Gastroesophageal sphincter (tissue), 4 donors: ENCODE measurements at places on chromosomes 3 and 15. TPM values are rescaled to one million over a fixed set of nuclear protein-coding genes. Genes with fewer than 3 reads are reported as not detected.

GPR27 gene
- total RNA-seq: 1.9 TPM

C3orf20 gene
- total RNA-seq: not detected

STARD9 gene
- 27.1 TPM for total RNA-seq

RTP1 gene
- total RNA-seq: not detected

WNT5A gene
- 17.2 TPM for total RNA-seq

GRCh38 chr15:98288091-98288590 lies 327.6 kb downstream of the ARRDC4 start:
- no peak for ATAC-seq
- H3K27me3 ChIP-seq: peaks cover 89% of the 10 kb centered on the region
- peaks cover 6% of the 10 kb centered on the region for H3K4me1 ChIP-seq
- H3K36me3 ChIP-seq: no peaks in the 10 kb centered on the region

DNA sequence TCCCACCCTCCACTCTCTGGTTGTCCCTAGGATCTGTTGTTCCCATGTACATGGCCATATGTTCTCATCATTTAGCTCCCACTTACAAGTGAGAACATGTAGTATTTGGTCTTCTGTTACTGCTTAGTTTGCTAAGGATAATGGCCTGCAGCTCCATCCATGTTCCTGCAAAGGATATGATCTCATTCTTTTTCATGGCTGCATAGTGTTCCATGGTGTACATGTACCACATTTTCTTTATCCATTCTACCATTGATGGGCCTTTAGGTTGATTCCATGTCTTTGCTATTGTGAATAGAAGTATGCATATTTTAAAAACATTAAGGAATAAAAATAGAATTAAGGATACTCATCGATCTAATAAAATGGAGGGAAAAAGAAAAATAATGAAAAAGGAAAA lies 278.4 kb downstream of the MBNL1 start:
- H3K4me3 ChIP-seq: no peak overlapping the region
- H3K36me3 ChIP-seq: no peaks in the 10 kb centered on the region
- H3K4me1 ChIP-seq: no peaks in the 10 kb centered on the region
- ATAC-seq: no peak
- no peaks in the 10 kb centered on the region for H3K27me3 ChIP-seq
- no peak overlapping the region for H3K27ac ChIP-seq

DNA sequence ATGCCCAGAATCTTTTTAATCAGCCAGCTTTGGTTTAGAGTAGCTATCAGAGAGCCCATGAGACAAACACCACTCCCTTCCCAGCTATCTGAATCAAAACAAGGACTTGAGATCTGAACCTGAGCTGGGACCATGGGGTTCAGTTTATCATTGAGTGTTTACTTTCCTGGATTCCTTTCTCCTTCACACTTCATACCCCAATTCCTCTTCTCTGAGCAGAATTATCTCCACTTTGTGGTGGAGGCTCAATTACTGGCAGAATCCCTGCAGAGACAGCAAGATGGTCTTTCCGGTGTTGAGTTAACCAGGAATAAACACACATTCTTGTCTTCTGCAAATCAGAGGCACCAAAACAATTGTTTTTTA lies 102.4 kb downstream of the RPL22L1 start:
- H3K27ac ChIP-seq: no peak overlapping the region
- H3K27me3 ChIP-seq: peaks cover 11% of the 10 kb centered on the region
- no peaks in the 10 kb centered on the region for H3K36me3 ChIP-seq
- no peaks in the 10 kb centered on the region for H3K4me1 ChIP-seq

DNA sequence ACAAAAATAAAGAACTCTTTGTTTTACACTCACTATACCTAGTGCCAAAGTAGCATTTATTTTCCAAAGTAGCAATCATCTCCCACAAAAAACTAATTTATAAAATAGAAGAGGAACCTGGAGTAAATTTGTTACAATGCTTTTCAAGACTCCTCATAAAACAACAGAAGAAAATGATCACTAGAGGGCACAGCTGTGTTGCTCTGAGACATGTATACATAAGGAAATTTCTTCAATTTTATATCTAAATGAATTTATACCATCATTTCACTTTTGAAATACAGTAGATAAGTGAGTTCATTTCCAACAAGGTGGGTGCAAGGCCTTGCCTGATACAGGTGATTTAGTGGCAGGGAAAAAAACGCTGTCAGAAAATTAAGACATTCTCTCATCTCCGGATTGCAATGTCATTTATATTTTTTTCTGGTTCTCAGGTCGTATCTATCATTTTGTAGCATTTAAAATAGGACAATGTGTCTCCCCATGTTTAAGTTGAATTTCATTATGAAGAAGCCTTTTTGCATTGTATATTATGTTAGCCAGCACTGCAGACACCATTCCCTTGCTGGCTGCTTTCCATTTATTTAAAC lies 25.3 kb upstream of the ARHGEF26 start:
- H3K27ac ChIP-seq: no peak overlapping the region
- no peak overlapping the region for H3K4me3 ChIP-seq
- H3K4me1 ChIP-seq: peaks cover 17% of the 10 kb centered on the region
- no peak for ATAC-seq
- no peaks in the 10 kb centered on the region for H3K27me3 ChIP-seq

DNA sequence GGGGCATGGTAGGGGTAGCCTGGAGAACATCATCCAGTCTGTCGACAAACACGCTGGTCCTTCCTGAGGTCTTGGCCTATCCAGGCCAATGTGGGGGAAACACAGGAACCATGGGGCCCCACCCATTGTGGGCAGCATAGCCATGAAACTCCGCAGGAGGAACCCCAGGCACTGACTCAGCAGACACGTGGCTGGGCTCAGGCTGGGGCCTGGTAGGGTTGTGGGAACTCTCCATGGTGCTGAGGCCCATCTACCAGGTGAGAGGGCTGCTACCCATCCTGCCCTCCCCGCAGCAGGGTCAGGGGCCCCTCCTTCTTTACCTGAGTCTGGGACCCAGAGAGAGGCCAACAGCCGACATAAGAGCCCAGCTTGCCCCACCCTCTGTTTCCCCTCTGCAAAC lies 22.6 kb upstream of the CACNA2D2 start:
- no peak overlapping the region for H3K4me3 ChIP-seq
- H3K27ac ChIP-seq: no peak overlapping the region
- no peaks in the 10 kb centered on the region for H3K4me1 ChIP-seq
- ATAC-seq: no peak
- H3K36me3 ChIP-seq: no peaks in the 10 kb centered on the region

GRCh38 chr3:147387291-147387884 lies 19.0 kb downstream of the ZIC4 start:
- H3K27ac ChIP-seq: no peak overlapping the region
- ATAC-seq: no peak
- peaks cover 6% of the 10 kb centered on the region for H3K4me1 ChIP-seq
- H3K36me3 ChIP-seq: no peaks in the 10 kb centered on the region

- H3K4me3 ChIP-seq: no peak overlapping the region
- no peaks in the 10 kb centered on the region for H3K36me3 ChIP-seq
These were observed 405.9 kb upstream of the LMCD1 start for GRCh38 chr3:8095724-8096123.

DNA sequence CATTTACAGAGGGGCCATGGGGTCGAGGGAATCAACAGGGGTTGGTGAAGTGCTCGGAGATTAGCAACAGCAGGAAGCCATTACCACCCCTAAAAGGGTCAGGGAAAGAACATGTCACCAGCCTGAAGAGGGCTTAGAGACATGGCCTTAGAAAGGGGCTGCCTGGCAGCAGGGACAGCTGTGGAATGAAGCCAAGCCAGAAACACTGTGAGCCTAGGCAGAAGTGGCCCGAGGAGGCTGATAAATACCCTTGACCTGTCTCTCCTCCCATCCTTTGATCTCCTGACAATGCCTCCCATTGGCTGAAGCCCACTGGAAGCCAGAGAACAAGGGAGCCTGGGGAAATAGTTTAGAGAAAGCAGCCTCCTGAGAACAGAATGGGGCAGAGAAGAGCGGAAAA lies 31.4 kb downstream of the GPD1L start:
- no peaks in the 10 kb centered on the region for H3K27me3 ChIP-seq
- no peak overlapping the region for H3K27ac ChIP-seq
- H3K36me3 ChIP-seq: peaks cover 35% of the 10 kb centered on the region

DNA sequence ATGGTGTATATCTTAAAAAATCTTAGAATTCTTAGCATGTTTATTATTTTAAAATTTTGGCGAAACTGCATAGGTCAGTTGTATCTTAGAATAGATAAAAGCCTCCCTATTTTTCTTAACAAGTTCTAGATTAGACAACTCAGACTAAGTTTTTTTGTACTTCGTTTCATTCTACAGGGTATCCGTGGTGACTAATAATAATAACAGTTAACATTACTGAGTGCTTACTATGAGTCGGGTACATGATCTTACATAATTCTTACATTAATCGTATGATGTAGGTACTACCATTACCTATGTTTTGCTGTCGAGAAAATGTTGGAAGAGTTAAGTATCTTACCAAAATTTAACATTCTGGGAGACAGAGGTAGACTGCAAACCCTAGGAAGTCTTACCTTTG lies 60.7 kb downstream of the UBE2E2 start:
- peaks cover 5% of the 10 kb centered on the region for H3K4me1 ChIP-seq
- no peak for ATAC-seq
- H3K36me3 ChIP-seq: no peaks in the 10 kb centered on the region

DNA sequence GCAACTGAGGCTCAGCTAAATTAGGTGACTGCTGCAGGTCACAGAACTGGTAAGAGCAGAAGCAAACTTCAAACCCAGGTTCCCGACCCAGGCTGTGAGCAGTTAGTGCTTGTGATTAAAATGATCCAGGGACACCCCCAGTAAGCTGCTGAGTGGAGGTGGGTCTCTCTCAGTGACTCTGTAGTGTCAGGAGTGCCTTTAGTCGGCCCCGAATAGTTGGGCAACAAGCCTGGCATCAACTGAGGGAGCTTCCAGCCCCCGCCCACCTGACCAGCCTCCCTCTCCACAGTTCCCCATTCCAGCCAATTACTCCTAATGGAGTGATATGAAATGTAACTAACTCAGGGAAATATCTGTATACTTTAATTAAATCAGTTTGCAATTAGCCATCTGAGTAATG lies 168.0 kb upstream of the SMAD3 start:
- H3K4me3 ChIP-seq: no peak overlapping the region
- no peak for ATAC-seq
- H3K4me1 ChIP-seq: no peaks in the 10 kb centered on the region
- no peak overlapping the region for H3K27ac ChIP-seq
- H3K36me3 ChIP-seq: no peaks in the 10 kb centered on the region
- H3K27me3 ChIP-seq: no peaks in the 10 kb centered on the region

DNA sequence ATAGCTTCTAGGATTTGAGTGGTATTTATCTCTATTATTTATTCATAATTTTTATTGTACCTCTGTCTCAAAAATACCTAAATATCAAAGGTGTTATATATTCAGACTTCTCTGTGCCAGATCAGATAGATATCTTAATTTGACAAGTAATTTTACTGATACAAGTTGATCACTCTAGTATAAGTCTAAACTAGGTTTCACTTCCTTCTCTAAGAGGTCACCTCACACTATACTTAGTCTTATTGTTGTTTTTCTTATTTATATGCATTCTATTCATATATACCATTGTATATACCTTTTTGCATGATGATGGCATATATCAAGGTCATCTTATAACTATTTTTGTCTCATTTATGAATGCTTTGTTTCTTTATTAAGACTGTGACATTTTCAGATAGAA lies 26.4 kb upstream of the HGD start:
- no peak overlapping the region for H3K4me3 ChIP-seq
- H3K27me3 ChIP-seq: no peaks in the 10 kb centered on the region
- H3K36me3 ChIP-seq: no peaks in the 10 kb centered on the region
- no peaks in the 10 kb centered on the region for H3K4me1 ChIP-seq
- no peak overlapping the region for H3K27ac ChIP-seq
- ATAC-seq: no peak

DNA sequence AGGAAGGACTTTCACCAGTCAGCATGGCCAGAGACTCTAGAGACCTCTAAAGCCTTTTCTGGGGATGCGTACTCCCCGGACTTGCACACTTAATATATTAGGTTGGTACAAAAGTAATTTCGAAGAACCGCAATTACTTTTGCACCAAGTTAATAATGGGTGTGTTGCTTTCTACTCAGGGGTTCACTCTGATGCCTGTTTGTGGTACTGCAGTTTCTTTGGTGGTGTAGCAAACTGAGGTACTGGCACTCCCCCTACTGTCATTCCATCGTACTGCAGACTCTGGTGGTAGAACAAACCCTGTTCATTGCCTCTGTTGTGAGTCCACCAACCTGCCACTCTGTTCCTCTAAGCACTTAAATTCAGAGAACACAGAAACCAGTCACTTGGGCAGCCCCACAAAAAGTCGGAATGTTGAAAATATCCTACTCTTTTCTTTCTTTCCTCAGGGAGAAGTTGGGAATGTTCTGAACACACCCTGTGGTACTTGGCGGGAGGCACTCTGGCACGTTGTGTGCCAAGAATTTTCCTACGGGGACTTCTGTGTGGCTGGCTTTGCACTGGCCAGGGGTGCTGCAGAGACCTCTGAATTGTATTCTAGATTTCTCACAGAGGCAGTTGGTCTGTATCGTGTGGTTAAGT lies 46.3 kb downstream of the GABRG3 start:
- H3K27ac ChIP-seq: no peak overlapping the region
- no peaks in the 10 kb centered on the region for H3K4me1 ChIP-seq
- no peaks in the 10 kb centered on the region for H3K36me3 ChIP-seq
- no peak overlapping the region for H3K4me3 ChIP-seq
- H3K27me3 ChIP-seq: peaks cover 10% of the 10 kb centered on the region
